Head of caudate nucleus (tissue), 42 donors: ENCODE measurements at places on chromosomes 5 and 9.

DNA sequence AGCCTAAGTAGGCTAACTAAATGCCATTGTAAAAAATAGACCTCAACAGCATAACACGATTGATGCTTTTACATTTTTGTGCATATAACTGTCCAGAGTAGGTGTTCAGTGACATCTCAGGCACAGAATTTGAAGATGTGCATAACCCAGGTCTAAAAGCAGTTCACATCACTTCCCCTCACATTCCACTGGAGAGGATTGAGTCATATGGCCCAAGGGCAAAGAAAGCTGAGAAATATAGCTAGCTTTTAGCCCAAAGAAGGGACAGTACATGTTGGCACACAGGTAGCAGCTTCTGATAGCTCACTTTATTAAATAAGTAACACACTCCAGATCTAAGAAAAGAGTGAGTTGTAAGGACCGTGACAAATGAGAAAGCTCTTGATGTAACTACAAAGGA is 2259.5 kb upstream of the WWC1 start:
- no peak for DNase-seq

DNA sequence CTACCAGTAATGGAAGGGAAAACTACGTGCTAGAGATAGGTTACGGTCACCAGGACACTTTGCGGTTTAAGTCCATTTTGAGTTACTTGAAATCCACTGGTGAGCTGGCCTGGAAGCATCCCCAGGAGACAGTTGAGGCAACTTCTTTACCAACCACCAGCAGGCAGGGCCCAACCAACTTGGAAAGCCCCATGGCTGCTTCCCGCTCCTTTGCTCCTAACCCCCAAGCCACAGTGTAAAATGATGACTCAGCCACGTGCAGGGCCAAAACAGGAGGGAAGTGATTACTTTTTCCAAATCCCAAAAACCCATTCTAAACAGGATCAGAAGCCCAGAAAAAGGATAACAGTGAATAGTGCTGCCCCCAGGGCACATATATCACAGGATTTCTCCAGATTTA is 87.4 kb downstream of the PAX5 start:
- DNase-seq, result no peak

DNA sequence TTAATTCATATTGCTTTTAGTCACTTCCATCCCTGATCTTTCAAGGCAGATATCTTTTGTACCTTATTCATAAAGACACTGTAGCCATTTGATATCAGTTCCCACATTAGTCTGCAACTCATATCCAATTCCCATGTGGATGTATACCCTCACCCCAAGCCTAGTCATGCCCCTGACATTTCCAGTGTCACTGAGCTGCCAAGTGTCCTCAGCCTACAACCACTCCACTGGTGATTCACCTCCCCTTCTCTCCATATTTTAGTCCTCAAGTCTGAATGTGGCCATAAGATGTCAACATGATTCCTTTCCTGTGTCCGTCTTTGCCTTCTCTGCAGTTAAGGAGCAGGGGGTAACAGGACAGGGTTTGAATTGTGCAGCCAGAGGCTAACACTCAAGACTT is 346.9 kb downstream of the RAB3C start:
- no peak for DNase-seq

DNA sequence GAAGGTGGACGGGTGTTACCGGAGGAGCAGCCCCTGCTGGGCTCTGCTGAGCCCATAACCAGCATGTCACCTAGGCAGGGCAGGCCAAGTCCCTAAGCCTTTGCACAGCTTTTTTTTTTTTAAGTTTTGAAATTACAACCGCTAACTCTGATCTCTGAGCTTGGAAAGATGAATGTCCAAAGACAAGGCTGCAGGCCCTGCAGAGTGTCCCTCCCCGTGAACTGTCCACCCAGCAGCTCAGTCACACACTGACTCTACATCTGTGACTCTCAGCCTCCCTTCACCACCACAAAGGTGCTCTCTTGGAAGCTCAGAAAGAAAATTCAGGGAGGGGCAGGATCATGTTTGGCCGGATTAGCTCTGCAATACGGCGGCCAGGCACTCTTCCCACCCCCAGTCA is 119.0 kb upstream of the PPP1R26 start:
- DNase-seq, result no peak

- DNase-seq, result no peak
Observed at GRCh38 chr9:107588393-107588792, 98.8 kb upstream of the KLF4 start.

GRCh38 chr5:128300181-128300580 is 216.6 kb downstream of the SLC12A2 start:
- no peak for DNase-seq

DNA sequence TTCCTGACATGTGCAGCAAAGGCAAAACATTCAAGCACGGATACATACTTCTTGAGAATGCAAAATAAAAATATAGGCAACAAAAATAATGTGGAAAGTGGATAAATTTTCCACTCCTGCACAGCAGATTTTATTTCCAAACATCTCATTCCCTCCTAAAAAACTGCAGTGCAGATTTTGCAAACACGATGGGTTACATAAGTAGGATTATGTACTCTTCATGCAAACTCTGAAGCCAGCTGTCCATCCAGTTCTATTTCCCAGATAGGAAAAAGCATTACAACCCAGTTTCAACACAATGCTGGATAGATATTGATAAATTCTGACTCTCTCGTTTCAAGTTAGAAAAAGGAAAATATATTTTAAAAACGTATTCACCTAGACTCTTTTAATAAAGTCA is 52.7 kb upstream of the CCNG1 start:
- no peak for DNase-seq

GRCh38 chr5:15026944-15027343 is 155.4 kb upstream of the ANKH start:
- no peak for DNase-seq

- DNase-seq, result no peak
Observed at GRCh38 chr9:79300068-79300467, 271.7 kb upstream of the TLE4 start.

DNA sequence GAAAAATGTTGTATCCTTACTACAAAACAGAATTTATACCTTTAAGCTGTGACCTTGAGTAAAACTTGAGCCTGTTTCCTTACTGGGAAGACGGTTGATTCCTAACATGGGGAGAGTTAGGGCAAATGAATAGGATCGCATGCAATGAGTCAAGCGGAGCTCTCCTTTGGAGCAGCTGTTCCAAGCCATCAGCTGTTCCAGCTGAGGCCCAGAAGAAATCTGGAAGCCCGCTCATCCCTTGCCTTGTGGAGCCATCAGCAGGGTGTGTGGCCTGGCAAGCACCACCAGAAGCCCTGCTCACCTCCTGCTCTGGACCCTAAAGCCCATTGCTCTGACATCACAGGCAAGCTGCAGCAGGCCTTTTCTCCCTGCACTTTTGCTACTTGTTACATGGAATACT is 8.0 kb downstream of the KIAA1191 start:
- DNase-seq, result no peak

- no peak for DNase-seq
Observed at GRCh38 chr5:137282216-137282615, 216.9 kb downstream of the SPOCK1 start.

- DNase-seq, result no peak
Observed at GRCh38 chr5:177492841-177493240, 4.6 kb downstream of the PDLIM7 start.

DNA sequence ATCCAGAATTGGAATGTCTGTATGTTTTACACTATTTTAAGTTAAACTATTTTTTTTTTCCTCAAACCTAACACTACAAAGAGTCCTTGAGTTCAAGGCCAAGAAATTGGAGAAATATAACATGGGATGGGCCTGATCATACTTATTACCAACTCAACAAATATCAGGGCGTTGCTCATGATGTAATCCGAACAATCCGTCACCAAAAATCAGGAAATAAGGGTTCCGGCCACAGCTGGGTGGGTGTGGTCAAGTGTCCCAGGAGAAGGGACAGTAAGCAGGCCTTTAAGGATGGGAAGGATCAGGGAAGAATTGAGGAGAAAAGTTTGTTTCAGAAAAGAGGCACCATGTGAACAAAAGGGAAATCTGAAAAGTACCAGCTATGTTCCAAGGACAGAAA is 29.8 kb downstream of the MED27 start:
- DNase-seq, result no peak

- DNase-seq, result no peak
Observed at GRCh38 chr5:149421834-149422233, 42.7 kb upstream of the IL17B start.

DNA sequence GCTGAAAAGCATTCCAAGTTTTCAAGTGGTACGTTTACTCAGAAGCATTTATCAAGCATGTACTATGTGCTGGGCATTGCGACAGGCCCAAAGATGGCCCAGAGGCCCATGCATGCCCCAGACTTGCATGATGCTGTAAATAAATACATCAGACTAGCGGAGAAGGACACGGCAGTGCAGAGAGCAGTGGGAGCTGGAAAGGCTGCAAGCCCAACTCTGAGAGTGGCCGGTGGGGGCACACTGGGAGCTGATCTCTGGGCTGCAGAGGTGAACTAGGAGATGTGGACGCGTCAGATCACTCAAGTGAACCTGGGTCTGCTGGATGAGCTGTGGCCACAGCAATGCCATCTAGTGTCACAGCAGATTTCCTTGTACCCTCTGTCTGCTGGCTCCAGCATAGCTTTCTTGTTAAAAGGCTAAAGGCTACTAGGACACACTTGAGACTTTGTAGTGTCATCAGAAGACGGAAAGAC is 246.9 kb downstream of the FANCC start:
- DNase-seq, result no peak

GRCh38 chr5:100448111-100448528 is 87.1 kb upstream of the FAM174A start:
- DNase-seq, result no peak

DNA sequence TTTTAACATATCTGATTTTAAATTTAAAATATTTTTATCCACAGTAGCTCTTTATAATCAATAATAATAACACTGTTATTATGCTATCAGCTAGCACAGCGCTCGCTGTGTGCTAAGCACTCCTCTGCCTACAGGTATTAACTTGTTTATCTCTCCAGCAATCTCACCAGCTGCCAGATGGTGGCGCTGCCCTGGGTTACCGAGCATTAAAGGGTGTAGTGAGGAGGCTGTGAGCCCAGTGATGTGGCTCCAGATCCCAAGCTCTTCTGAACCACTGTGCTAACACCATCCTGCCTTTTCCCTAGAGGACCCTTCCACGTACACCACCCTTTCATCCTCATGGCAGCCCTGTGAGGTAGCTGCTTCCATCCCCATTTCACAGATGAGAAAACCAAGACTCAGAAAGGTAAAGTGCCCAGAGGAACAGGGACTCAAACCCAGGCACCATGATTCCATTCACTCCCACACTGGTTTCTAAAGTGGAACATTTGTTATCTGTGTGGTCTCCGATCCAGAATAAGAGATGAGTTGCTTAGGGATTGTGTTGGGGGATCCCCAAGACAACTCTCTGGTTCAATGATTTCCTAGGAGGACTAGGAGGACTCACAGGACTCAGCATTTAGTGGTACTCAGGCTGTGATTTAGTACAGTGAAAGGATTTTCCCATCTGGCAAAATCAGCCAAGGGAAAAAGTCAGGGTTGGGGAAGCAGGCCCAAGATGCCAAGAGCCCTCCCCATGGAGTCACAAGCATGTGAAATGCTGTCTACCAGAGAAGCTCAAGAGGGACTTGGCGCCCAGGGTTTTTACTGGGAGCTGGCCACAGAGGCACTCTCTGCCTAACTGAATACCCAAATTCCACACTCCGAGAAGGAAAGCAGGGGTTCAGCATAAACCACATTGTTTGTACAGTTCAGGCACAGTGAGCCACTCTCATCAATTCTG is 7.0 kb downstream of the IGFBPL1 start:
- peak; percentile 58 for DNase-seq

- no peak for DNase-seq
Observed at GRCh38 chr5:177472460-177473442, 683 bp downstream of the DBN1 start.

- DNase-seq, result peak; percentile 30
Observed at GRCh38 chr9:113562653-113563381, 99.3 kb downstream of the RGS3 start.

DNA sequence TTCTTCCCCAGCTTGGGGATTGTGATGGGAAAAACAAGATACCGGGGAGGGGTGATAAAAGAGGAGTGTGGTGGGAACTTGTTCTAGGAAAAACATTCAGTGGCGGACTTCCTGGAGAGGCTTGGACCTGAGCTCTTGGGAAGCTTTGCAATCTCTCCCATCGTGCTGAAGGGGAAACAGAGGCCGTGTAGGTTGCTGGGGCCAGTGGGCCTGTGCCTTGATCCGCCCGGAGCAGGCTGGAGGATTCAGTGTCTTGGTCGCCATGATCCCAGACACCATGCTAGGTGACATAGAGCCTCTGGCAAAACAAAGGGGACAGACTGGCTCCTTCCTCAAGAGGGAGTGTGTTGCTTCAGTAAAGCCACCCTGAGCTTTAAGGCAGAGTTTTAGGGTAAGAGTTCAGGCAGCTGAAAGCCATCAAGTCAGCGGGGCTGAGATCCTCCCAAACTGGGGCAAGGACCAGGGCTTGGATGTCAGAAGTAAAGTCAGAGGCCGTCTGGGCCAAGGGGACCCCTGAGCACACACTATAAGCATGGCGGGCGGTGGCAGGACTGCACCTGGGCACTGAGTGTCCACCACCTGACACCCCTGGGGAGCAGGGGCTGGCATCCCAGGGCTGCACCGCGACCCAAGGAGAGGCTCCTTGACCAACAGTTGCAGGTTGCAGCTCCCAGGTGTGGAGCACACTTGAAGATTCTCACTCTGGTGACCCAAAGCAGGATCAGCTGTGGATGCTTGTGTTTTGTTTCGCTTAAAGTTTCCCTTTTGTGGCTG is 44.7 kb downstream of the TRIP13 start:
- no peak for DNase-seq

- DNase-seq, result no peak
Observed at GRCh38 chr5:56845277-56845676, 29.9 kb downstream of the MAP3K1 start.

DNA sequence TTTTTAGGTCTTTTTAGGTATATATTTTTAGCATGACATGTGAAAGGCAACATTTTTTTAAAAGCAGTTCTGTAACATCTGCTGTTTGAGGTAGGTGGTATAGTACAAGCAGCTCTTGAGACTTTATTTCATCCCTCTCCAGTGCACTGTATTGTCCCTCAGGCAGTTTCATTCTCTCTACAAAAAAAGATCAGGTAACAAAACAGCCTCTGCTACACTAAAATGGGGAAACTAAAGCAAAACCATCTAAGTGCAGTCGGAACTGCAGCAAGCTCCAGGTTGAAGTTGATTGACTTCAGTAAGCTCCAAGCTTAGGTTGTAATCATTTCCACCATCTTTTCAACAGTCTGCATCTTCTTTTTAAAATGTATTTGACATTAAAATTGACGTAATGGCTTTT is 195.6 kb downstream of the DEPDC1B start:
- no peak for DNase-seq

- DNase-seq, result no peak
Observed at GRCh38 chr9:4080921-4081895, 218.7 kb downstream of the GLIS3 start.

DNA sequence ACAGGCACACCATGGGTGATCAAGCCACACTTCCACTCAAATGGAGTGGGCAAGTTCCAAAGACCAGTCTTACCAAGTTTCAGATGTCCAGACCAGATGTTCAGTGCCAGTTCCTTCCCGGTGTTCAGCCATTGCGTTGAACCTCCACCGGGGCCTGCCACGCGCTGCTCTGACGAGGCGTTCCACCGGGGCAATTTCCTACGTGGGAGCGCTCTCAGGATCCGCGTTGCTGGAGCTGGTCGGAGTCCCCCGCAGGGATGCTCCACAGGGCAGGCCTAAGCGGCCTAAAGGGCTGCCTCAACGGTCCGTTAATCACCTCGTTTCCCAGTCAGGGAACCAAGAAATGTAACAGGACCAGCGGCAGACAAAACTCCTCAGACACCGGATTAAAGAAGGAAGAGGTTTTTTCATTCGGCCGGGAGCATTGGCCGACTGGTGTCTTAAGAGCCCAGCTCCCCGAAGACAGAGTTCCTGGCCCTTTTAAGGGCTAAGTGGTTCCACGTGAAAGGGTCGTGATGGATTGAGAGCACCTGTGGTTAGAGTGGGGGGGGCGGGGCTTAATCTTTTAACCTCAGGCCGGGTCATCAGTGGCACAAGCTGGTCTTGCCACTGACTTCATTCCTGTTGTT is 35.7 kb upstream of the PPP1R26 start:
- no peak for DNase-seq
